Vagina (tissue), 2 donors: ENCODE measurements at places on chromosomes 12 and 14. TPM values are rescaled to one million over a fixed set of nuclear protein-coding genes. Genes with fewer than 3 reads are reported as not detected.

KCNMB4 gene
- total RNA-seq: 2.7 TPM

C12orf50 gene
- not detected for total RNA-seq

DYNC1H1 gene
- total RNA-seq: 499 TPM

LAG3 gene
- 10.3 TPM for total RNA-seq

PLEKHG7 gene
- total RNA-seq: not detected

EXOC5 gene
- total RNA-seq: 33.9 TPM

SRGAP1 gene
- total RNA-seq: 7.4 TPM

HECTD4 gene
- total RNA-seq: 79.6 TPM

TNS2 gene
- total RNA-seq: 235 TPM

TMPRSS12 gene
- total RNA-seq: not detected

FBRSL1 gene
- 11.0 TPM for total RNA-seq

GRCh38 chr12:28032811-28033537, 60.4 kb upstream of the PTHLH start:
- DNase-seq: no peak

GRCh38 chr12:115440438-115440837, 756.5 kb upstream of the TBX3 start:
- DNase-seq: no peak

DNA sequence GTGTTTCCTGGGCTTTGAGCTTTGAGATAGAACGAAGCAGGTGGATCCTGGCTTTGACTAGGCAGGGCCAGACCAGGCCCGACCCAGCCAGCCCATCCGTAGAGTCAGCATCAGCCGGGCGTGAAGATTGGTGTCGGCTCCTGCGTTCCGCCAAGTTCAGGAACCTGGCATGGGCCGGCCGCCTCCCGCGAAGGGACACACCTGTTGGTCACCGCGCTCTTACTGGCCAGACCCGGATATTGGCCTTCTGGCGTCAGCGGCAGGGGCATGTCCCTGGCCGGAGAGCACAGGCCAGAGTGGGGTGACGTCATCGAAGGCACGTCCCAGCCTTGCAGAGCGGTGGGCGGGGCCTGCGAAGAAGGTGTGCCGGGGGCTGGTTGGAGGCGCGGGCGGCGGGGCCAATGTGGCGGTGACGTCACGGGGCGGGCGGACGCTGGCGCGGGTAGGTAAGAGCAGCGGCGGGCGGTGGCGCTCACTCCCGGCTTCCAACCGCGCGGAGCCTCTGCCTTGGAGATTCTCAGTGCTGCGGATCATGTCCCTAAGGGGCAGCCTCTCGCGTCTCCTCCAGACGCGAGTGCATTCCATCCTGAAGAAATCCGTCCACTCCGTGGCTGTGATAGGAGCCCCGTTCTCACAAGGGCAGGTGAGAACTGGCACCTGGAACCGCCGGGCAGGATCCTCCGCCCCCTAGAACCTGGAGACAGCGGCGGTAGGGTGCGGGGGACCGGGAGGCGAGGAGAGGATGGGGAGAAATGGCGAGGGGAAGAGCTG, at the start of gene ARG2:
Gene ARG2 (plus strand): TSS at position 475 of the 771 bp plus-strand sequence. CDS start 58 bp downstream, at position 533.
- peak; percentile 99 for DNase-seq

DNA sequence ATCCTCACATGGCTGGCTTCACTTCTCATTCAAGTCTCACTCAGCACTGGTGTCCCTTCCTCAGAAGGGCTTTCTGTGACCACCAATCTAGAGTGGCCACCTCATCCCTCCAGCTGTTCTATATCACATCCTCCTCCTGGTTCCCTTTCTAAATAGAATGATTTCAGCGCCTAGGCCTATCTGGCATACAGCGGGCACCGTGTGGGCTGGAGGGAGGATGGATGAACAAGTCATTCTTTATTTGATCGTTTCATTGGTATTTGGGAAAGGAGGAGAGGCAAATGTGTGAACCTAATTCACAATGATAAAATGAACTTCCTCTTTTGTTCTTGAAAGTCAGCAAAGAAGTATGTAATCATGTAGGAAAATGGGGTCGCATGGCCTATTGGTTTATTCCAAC, 394.2 kb downstream of the DPF3 start:
- no peak for DNase-seq

GRCh38 chr12:27186022-27186839, 57.9 kb upstream of the STK38L start:
- no peak for DNase-seq

- no peak for DNase-seq
Observed at GRCh38 chr14:79473651-79474050, 737.7 kb downstream of the DIO2 start.

GRCh38 chr14:72617391-72618031, 276.4 kb downstream of the DPF3 start:
- peak; percentile 88 for DNase-seq

GRCh38 chr12:78483767-78484315, 380.7 kb upstream of the SYT1 start:
- no peak for DNase-seq

GRCh38 chr12:113083863-113084435, 27.4 kb downstream of the DTX1 start:
- no peak for DNase-seq

DNA sequence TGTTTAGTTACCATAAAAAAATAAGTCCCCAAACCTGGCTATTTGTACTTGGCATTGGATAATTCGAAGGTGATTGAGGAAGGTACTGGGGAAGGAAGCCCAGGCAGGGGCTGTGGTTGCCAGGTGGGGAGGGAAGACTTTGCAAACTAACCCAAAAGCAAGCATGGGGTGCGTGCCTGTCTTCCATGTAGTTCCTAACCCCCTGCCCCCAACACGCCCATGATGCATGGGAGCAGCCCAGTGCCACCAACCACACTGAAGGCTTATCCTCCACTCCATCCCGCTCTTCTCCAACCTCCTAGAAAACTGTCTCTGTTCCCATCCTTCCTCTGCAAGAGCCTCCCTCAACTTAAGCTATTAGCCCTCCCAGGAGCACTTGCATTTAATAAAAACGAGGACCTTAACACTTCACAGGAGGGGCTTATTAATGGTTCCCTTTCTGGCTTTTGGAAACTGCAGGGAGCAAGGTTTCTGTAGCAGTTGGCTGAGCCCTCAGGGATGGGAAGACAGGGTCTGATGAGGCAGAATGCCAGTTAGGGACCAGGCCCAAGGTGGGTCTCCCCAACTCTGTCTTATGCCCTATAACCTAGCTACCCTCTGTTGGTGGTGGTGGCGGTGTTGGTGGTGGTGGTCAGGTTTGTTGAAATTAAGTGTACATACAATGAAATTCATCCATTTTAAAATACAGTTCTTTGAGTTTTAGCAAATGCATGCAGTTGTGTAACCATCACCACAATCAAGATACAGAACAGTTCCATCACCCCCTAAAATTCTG, 96.0 kb downstream of the ZFP36L1 start:
- DNase-seq: no peak

DNA sequence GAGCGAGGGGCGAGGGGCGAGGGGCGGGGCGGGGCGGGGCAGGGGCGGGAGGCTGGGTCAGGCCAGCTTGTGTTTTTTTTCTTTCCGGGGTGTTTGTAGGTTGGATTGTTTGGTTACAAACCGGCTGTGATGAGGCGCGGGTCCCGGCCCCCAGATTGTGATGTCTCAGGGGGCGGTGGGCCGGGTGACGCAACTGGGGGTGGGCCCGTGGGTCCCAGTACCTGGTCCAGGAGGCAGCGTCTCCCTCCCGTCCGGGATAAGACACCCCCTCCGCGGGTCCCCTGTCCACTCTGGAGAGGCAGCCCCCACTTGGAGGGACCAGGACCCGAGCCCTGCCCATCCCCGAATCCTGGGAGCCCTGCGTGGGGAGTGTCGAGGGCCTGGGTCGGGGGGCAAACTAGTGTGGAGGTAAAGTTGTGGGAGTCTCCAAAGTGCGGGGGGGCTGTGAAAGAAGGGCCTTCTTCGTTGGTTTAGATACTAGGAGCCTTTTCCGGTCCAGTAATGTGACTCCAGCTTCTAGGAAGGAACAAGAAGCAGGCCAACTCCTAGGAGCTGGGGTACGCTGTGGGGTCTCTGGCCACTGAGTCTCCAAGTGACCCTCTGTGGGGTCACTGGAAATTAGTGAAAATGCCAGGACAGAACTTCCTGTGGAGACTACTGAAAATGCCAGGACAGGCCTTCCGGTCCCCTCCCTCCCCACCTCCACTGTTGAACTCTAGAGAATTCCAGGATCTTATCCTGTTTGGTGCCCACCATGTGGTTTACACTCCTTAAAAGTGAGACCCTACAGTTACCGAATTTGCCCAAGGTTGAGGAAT, 579 bp upstream of the CLMN start:
- DNase-seq: no peak

GRCh38 chr14:71815110-71815509, 117.1 kb upstream of the RGS6 start:
- no peak for DNase-seq

DNA sequence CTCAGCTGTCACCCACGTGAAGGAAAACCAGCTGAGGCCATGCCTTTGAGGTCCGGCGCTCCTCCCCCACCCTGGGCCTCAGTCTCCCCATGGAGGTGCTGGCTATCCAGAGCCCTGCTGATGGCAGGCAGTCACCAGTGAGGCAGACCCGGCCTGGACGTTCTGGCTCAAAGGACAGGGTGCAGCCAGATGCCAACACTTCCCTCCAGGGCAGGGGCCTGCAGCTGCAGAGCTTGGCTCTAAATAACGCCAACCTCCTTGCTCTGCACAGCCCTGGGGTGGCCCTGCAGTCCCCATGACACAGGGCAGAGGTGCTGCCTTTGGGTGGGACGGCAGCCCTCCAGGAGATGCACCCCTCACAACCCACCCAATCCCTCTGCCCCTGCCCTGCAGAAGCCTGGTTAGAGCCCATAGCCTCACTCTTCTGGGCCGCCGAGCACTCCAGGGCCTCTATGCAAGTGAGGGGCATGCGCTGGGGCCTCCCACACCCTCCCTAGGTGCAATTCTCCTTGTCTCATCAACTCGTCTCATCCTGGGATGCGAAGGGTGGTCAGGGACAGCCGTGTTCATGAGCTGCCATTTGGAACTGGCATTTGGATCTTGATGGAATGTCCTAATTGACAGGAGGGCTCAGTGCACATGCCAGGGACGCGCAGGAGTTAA, 30.4 kb downstream of the CCDC85C start:
- no peak for DNase-seq

- DNase-seq: no peak
Observed at GRCh38 chr14:67734675-67735074, 33.0 kb downstream of the RDH12 start.

DNA sequence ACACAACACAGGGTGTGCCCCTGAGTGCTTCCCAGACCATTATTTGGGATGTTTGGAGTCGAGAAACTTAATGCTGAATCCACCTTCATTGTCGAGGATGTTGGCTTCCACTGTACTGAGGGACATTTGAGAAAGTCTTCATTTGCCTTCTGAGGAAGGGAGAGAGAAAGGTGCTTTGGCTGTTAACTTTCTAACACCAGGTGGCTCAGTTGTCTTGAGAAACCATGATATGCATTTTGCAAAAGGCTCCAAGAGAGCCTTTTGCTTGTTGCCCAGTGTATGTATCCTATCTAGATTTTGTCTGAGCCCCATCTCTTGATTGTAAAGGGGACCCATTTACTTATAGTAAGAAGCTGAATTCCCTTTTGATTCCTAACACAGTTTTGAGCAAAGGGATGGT, 28.6 kb upstream of the NRXN3 start:
- no peak for DNase-seq

DNA sequence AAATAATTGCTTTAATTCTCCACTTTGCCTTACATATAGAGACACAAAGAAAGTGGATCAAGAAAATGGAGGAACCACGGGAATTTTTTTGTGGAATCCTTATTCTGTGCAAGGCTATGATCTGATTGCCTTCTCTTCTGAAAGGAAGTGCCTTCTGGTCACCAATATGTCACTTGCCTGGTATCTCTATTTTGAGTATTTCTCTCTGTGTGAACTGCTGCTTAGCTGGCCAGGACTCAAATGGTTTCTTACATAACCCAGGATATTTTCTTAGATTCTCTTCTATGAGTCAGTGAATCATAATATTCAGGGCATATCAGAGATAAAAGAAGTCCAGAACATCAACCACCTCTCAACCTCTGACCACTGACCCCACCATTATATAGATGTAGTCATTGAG, 156.1 kb downstream of the DIO2 start:
- DNase-seq: no peak

DNA sequence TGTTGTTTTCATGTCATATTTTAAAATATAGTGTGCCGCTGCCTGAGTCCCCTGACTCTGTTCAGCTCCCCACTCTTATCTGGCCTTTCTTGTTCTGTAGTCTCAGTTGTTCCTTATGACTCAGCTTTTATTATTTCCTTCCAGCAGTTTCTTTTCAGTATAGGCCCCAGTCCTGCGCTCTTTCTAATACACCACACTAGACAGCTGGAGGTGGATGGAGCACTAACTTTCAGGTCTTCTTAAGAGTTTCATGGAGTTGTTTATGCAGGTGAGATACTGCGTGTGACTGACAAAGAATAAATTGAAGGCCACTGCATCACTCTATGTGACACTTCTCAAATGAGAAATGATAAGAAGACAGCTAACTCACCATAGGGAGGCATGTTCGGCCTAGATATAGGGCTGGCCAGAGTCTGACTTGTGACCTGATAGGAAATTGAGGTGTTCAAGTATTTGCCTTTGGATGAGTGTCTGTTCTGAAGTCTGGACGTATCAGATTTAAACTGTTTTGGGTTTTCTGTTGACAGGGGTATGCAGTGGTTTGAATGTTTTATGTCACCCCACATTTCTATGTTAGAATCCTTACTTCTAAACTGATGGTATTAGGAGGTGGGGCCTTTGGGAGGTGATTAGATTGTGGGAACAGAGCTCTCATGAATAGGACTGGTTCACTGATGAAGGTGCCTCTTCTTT, 60.8 kb upstream of the CLMN start:
- DNase-seq: no peak

GRCh38 chr14:70706177-70706576, 64.5 kb downstream of the TTC9 start:
- DNase-seq: no peak

DNA sequence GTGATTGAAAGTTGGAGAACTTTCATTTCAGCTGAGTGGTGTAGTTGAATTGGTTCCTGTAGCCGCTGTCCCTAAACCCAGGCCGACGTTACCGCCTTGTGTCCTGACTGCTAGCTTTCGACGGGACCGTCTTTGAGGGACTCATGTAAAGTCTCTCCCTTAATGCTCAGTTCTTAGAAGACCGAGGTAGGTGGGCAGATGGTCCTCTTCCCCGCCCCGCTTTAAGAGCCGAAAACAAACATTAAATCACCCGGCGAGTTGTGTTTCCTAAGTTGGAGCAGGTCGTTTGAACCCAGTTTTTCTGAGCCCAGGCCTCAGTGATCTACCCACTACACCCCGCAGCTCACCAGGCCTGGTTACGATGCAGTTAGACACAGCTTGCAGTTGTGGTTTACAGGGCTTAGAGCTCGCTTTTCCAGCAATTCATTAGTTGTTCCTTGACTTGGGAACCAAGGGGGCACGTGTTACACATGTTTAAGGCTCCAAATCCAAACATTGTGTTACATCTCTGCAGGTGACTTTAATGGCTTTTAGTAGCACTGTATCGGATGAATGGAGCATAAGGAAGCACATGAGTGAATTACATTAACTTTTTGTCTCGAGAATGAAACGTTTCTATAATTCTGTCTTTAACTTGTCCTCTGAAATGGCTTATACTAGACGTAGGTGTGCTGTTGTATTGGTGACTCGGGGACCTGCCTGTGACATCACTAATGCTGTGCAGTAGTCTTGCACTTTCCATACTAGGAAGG, 790 bp downstream of the NEDD1 start:
- no peak for DNase-seq

GRCh38 chr12:26798640-26799039, 34.4 kb downstream of the ITPR2 start:
- no peak for DNase-seq
